ENCODE measurements at places on chromosomes 13 and 19.

DNA sequence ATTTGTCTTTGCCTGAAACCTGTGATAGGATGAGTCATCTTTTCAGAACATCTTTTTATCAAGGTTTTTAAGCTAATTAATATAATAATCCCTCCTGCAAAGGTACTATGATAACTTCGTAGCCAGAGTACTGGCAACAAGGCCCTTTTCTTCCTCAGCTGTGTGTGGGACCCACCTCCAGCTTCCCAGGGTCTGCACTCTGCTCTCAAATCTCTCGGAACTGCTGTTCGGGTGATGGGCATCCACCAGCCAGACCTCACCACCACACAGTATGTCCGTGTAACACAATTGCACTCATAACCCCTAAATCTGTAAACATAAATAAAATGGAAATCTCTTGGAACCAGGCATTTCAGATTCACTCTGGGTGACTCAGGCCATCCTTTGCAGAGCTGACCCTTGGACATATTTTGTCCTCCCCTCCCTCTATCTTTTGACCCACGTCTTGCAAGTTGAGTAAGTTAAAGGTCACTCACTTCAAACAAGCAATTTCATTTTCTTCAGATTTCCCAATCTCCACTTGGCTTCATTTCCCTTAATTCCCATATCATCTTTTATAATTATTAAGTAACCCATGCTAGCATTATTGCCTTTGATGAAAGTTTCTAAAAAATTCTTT is 29.5 kb downstream of the COL4A1 start:
- DNase-seq, result peak; percentile 50

GRCh38 chr13:32647926-32648325 is 61.7 kb downstream of the PDS5B start:
- no peak for DNase-seq

GRCh38 chr19:58559275-58560006 is 1.0 kb upstream of the UBE2M start:
- peak; percentile 97 for DNase-seq

- DNase-seq, result no peak
Observed at GRCh38 chr13:45674908-45675307, 27.2 kb upstream of the CBY2 start.

DNA sequence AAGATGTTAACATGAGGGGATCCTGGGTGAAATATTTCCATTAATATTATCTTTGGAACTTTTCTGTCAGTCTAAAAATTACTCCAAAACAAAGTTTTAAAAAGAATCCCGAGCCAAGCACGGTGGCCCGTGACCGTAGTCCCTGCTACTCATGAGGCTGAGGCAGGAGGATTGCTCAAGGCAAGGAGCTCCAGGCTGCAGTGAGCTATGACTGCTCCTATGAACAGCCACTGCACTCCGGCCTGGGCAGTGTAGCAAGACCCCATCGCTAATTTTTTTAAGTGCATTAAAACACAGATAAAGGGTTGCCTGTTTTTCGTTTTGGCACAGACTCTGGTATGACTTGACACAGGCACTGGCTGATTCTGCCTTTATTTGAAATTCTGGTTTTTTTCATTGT is 6.9 kb downstream of the GP6 start:
- no peak for DNase-seq

DNA sequence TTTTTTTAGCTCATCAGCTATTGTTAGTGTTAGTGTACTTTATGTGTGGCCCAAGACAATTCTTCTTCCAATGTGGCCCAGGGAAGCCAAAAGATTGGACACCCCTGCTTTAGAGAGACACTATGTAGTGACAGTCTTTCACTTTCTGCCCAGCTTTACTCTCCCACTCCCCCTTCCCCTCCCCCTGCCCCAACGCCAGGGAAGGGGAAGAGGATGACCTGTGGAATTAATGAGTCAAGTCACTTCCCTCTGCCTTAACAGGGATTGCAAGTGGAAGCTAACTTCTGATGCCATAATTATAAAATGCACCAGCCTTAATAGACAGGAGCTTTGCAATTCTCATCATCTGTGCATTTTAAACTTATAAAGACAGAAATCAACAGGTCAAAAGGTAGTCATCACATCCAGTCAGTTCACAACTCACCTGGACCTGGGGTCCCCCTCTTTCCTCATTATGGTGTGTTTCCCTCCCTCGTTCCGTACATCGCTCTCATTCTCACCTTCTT is 1.6 kb downstream of the ZNF415 start:
- no peak for DNase-seq

DNA sequence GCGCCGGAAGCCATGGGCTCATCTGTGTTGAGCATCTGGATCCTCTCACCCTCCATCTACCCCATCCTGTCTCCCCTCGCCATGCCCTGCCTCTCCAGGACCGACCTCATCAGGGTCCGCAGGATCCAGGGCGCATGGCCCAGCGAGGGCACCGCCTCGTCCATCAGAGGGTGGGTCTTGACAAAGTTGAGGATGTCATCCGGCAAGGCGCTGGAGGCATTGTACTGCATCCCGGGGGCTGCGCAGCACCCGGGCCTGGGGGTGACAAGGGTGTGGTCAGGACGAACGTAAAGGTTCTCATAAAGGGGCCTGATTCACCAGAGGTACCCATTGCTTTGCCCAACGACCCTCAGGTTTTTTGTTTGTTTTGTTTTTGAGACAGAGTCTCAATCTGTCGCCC is 9.5 kb downstream of the SEMA6B start:
- no peak for DNase-seq

- DNase-seq, result peak; percentile 92
Observed at GRCh38 chr19:39411081-39411831, 1.2 kb upstream of the PLEKHG2 start.

DNA sequence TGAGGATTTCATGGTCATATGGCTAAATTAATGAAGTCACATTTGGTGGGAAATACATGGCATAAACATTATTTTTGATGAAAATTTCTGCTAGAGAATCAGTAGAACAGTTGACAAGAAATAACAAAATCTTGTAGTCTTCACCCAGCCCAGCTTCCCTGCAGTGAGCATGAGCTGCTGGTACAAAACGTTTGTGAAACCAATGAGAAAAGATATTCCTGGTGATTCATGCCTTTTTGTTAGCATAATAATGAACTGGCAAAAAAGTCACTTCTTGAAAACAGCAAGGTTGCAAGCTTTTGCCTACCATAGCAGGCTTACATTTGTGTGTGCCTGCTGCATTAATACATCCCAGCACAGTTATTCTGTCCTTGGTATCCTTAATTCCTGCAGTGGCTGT is 475.9 kb upstream of the HTR2A start:
- DNase-seq, result no peak

GRCh38 chr19:33442706-33443105 is 69.2 kb downstream of the CEBPG start:
- DNase-seq, result no peak

Measured in lower leg skin (tissue), 4 donors.